Breast epithelium (tissue), 4 donors: ENCODE measurements at places on chromosomes 2 and 18. TPM values are rescaled to one million over a fixed set of nuclear protein-coding genes. Genes with fewer than 3 reads are reported as not detected.

DNA sequence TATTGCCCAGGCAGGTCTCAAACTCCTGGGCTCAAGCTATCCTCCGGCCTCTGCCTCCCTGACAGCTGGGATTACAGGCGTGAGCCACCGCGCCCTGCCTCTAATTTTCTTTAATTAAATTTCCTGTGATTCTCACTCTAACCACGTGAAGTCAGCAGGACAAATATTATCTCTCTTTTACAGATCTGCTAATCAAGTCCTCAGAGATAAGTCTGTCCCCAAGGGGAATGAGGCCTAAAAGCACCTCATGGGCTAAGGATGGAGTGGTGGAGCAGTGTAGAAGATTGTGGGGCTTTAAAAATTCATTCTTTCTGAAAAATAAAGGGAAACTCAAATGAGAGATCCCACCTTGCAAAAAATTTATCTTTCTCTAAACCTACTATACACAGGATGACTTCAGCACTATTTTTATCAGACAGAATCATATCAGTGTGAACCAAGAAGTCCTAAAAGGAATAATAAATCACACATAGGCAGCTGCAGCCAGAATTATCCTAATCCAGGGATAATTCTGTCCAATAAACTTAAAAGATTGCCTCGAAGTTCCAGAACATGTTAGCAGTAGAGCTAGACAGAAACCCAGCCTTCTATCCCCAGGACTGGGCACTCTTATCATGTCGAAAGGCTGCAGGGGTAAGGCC lies 38.3 kb upstream of the BMPR2 start:
- no peaks in the 10 kb centered on the region for H3K4me1 ChIP-seq

Gene RPRM
- total RNA-seq, result not detected

- DNase-seq, result no peak
- H3K27me3 ChIP-seq, result no peaks in the 10 kb centered on the region
- no peak overlapping the region for H3K4me3 ChIP-seq
- H3K27ac ChIP-seq, result no peak overlapping the region
These were observed 1370.1 kb upstream of the CRIM1 start for GRCh38 chr2:34985474-34985873.

- H3K36me3 ChIP-seq, result no peaks in the 10 kb centered on the region
These were observed 3.5 kb upstream of the IGFBP5 start for GRCh38 chr2:216698895-216699294.

Gene KCNJ13
- not detected for total RNA-seq
